SK-MEL-5 (cell line): ENCODE measurements at places on chromosomes 2 and 18. TPM values are rescaled to one million over a fixed set of nuclear protein-coding genes. Genes with fewer than 3 reads are reported as not detected.

- DNase-seq, result peak; percentile 75
These were observed 264.3 kb downstream of the TSN start for GRCh38 chr2:122019724-122020123.

DNA sequence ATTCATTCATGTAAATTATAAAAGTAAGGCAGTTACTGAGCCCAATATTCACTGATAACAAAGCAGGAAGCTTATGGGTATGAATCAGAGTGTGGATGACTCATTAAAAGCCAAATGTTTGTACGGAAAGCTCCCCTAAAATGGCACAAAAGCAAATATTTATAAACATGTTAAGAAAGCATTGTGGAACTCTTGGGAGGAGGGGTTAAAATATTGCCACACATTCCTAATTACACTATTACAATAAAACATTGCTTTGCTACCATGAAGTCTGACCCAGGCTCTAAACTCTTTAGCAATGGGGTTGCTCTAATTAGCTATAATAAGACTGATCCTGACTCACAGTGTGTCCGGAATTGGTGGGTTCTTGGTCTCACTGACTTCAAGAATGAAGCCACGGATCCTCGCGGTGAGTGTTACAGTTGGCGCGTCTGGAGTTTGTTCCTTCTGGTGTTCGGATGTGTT is 110.9 kb downstream of the NAB1 start:
- no peak for DNase-seq

The SLC19A3 gene
- total RNA-seq, result 1.4 and 1.6 TPM in 2 replicates

DNA sequence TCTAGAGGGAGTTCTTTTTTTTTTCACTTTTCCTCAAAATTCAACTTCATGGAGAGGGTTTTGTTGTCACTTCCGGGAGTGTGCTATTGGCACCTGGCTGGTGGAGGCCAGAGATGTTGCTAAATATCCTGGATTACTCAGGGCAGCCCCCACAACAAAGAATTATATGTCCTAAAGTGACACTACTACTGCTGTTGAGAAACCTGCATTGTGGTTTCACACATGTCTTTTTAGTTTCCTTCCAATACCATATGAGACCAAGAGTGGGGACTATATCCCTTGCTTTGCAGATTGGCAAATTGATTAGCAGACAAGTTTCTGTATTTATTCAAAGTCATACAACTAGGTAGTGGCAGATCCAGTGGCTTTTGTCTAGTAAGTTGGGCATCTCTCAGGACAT is 826.8 kb downstream of the TRIB2 start:
- DNase-seq, result no peak

GRCh38 chr2:44895061-44895460 is 46.4 kb upstream of the SIX3 start:
- DNase-seq, result no peak

The CRACDL gene
- 0.95 and 1.0 TPM in 2 replicates for total RNA-seq

DNA sequence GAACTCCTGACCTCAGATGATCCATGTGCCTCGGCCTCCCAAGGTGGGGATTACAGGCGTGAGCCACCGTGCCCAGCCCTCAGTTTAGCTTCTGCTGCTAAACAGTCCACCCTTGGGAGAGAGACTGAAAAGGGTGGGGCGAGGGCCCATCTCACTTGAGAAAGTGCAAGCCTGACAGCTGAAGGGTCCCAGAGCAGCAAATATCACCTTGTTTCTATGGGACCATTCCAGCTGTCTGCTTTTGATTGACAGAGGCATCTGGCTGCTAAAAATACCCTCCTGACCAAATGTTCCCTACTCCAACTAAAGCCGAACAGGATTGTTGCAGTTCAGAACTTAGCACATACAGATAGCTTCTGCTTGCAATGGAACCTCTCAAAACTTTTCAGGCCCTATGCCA is 436 bp upstream of the SMYD1 start:
- DNase-seq, result no peak

GRCh38 chr2:63698786-63699548 is 110.2 kb downstream of the MDH1 start:
- DNase-seq, result peak; percentile 84
